ENCODE measurements at places on chromosomes 2 and 18.

- DNase-seq, result no peak
These were observed 8.3 kb upstream of the TNS1 start for GRCh38 chr2:218010984-218011652.

DNA sequence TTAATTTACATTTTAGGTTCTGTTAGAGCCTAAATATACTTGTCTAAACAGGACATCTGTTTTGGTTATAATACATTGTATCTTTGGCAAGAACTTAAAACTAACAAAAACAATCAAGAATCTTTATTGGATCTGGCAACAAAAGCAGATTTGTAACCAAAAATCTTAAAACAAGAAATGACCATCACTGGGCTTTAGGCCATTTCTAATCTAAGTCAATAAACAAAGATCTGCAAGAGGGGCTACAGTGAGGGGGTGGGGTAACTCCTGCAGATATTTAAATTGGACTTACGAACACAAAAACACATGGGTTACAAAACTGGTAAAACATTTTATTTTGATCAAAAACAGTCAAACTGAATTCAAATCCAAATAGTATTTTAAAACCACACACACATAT is 77.3 kb downstream of the SRBD1 start:
- no peak for DNase-seq

DNA sequence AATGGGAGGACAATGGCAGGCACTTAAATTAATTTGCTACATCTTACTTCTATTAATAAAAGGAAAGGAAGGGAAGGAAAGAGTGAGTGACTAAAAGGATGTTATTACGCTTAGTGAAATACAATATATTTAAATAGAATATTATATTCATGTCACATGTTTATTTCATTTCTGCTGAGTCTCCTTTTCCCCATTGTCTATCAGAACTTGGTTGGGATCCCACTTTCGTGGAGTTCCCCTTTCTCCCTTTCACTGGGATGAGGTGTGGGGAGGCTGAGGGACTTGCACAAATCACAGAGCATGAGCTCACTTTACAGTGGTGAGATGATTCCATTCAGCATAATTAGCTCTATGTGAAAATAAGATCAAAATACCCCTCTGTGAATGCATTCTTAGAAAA is 730.6 kb downstream of the TSN start:
- no peak for DNase-seq

- no peak for DNase-seq
These were observed 802.9 kb upstream of the ID2 start for GRCh38 chr2:7878786-7879482.

- DNase-seq, result no peak
These were observed 157.0 kb upstream of the ID2 start for GRCh38 chr2:8524823-8525222.

DNA sequence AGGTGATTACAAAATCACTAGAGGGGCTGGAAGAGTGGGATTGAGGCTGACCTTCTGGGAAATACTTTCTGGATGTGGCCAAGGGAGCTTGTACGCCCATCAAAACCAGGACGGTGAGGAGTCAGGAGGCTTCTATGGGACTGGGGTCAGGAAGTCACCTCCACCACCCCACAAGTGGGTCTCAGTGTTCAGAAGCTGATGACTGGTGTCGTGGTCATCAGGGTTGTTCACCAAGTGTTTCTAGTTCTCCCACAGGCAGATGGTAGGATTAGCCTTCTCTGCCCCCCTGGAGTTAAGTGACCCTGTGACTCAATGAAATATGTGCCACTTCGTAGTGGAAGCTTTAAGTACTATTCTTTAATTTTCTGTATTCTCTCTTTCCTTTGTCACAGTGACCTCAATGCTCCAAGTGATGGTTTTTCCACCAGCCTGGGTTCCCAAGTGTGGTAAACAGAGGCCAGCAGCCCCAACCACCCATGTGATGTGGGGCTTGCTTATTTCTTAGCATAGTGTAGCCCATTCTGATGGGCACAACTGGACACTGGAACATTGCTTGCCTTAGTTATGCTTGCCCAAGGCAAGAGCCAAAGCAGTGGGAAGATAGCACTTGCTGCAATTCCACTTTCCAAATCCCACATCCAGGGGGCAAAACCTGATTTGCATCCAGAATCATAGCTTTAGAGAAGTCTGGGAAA is 258.8 kb downstream of the CYP26B1 start:
- no peak for DNase-seq

DNA sequence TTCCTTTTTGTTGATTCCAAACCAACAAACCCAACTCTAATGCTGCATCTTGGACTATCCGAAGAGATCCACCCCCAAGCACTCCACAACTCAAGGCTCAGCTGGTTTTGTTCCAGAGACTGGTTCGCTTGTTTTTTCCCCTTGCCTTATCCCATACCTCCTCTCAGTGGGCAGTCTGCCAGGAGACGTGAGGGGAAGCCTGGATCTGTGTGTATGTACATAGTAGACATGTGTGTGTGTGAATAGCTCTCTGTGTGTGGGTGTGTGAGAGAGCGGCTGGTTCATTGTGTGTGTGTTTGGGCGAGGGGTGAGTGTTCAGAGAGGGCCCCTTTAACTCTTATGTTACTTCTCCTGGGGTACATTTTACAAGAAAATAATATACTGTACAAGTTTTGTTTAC is 94.4 kb downstream of the NRP2 start:
- DNase-seq, result no peak

DNA sequence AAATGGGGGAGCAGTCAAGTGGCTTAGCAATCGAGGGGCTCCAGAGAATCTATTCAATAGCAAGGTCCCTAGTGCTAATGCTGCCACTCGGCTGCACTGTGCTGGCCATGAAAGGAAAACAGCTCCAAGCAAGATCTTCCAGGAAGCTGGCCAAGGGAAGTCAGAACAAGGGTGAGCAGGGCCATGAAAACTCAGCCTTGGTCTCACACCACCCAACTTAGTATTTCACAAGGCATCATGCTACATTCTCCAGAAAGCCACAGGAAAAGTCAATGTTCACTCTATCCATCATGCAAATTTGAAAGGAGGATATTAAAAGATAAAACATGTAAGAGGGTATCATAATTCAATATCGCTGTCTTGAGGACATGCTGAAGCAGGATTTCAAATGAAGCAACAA is 35.7 kb downstream of the NRP2 start:
- no peak for DNase-seq

GRCh38 chr2:7927691-7928090 is 754.2 kb upstream of the ID2 start:
- no peak for DNase-seq

DNA sequence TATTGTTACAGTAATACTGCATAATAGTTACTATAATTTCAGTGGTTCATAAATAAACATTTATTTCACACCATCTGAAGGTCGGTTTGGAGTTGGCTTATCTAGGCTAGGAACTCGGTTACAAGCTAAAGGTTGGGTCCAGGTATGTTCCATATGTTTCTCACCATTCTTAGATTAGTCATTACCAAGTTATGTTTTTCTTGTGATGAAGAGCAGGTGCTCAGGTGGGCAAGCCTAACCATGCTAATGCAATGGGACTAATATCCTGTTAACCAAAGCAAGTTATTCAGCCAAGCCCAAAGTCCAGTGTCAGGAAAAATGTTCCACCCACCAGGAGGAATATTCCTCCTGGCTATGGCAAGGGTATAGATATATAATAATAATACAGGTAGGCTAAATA is 93.2 kb downstream of the CPO start:
- no peak for DNase-seq

DNA sequence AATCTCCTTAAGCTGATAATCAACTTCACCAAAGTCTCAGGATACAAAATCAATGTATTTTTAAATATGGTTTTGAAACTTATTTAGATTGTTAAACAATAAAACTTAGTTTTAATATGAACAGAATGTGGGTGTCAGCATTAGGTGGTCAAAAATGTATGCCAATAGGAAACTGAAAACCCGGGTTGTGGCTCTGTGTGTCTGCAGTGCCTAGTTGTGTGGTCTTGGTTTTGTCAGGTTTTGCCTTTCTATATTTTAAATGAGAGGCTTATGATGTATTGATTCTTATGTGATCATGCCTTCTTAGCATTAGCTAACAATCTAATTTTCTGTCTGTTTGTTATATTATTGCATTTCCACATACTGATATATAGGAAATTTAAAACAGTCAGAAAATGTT is 227.8 kb downstream of the ZNF407 start:
- no peak for DNase-seq

- DNase-seq, result no peak
These were observed 55.8 kb downstream of the TSN start for GRCh38 chr2:121810959-121811853.

- DNase-seq, result no peak
These were observed 132.8 kb upstream of the GALNT5 start for GRCh38 chr2:157124731-157125130.

DNA sequence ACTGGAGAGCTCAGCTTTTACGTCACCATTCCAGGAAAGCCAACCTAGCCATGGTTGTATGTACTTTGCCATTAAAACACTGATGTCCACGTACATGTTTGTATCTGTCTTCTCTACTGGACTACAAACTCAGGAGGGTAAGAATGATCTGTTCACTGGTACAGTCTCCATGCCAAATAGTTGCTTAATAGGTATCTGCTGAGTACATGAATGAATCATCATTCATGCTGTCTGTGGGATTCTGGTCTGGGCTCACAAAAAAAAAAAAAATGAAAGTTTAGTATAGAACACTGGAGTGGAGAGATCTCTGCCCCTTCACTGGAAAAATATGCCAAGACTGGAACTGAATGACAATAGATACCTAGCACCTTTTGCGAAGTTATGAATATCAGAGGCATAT is 102.6 kb upstream of the ITGA4 start:
- DNase-seq, result no peak

DNA sequence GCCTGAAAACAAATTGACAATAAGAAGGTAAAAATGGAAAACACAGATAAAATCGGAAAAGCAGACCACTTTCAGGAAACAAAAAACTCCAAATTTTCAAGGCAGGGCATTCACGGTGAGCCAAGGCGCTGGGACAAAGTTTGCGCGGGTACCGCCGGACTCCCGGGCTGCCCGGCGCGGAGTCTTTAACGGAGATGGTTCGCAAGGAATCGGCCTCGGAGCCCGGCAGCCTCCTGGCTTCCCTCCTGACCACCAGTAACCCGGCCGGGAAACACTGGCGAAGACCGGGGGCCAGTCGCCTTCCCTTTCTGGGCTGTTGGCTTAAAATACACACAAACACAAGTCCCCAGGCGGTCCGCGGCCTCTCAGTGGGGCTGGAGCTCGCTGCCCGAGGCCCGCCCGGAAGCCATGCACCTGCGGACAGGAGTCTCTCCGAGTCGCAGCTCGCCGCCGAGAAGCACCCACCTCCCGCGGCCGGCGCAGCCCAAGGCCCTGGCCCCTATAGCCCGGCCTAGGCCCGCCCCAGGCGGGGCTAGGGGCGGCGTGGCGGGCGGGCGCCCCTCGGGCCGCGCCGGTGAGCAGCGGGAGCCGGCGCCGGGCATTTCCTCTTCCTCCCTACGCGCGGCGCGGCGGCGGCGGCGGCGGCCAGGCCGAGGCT is 622 bp upstream of the KCMF1 start:
- DNase-seq, result peak; percentile 13

- DNase-seq, result no peak
These were observed 35.6 kb downstream of the PXDN start for GRCh38 chr2:1708476-1709334.

Data from stimulated activated CD4-positive, alpha-beta T cell treated with anti-CD3 and anti-CD28 coated beads, Interleukin-1b, Interleukin-23, amount 100 ng/mL, for 1 hour (primary cell).